ENCODE measurements at places on chromosomes 7 and 10.

GRCh38 chr7:3327099-3327498 lies 26.0 kb downstream of the SDK1 start:
- no peak for DNase-seq

DNA sequence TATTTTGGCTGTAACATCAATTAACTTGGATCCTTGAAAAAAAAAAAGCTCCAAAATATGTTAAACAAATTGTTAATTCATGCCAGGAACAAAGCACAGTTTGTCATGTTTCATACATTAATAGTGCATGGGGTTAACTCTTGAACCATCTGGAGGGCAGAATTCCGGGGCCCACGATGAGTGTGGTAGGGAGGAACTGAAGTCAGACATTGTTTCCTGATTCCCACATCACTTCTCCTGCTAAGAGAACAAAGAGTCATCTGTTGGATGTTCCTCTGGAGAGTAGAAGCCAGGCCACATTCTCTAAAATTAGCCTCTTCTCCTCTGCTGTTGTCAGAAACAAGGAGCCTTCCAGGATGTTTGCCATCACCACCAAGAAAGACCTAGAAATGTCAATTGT lies 54.6 kb downstream of the TMEM178B start:
- no peak for DNase-seq

GRCh38 chr7:131883769-131884168 lies 327.3 kb upstream of the PODXL start:
- no peak for DNase-seq

DNA sequence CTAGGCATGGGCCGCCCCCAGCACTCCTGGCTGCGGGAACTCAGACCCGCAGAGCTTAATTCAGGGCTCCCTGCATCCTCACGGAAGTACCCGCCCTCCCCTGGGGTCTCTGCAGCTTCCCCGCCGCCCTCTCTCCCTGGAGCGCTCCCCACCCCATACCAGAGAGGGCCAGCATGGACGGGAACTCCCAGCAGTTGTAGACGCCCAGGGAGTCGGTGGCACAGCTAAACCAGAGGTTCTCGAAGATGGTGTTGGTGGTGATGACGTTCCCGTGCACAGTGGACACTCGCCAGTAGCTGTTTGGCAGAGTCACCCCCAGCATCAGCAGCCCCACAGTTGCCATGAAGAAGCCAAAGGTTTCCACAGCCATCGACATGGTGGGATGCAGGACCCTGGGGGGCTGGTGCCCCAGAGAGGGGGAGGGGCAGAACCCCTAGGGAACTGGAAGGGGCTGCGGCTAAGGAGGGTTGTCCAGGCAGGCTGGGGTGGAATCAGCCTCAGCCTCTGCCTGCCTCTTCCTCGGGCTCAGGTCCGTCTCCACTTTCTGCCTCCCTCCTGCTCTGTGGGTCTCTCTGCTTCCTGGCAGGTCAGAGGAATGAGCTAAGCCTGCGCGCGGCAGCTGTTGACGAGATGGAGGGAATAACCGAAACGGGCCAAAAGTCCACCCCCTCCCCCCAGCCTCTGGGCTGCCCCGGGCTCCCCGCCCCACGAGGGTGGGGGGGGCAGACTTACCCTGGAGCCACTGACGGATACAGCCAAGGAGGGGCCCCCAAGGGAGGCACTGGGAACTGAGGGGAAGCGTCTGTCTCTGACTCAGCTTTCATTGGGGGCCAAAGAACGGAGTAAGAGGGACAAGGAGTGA lies at the start of gene CLDN15:
Gene CLDN15 (minus strand): TSS at position 597 of the 862 bp plus-strand sequence. CDS start 221 bp downstream, at position 376.
- no peak for DNase-seq

DNA sequence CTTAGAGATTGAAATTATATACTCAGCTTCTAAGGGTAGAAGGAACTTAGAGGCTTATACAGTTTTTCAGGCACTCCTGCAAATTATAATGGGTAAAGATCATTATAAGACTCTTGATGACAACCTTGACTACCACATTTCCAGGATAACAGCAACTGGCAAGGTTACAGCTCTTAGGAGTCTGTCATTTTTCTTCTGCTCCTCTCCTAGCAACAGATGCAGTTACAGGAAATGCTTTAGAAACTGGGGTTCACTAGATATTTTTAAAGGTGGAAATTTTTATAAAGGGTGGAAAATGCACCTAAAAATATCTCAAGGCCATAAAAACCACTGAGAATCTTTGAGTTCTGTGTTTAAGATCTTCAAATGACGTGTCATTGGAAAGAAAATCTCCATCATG lies 185.8 kb downstream of the RELN start:
- DNase-seq, result no peak

DNA sequence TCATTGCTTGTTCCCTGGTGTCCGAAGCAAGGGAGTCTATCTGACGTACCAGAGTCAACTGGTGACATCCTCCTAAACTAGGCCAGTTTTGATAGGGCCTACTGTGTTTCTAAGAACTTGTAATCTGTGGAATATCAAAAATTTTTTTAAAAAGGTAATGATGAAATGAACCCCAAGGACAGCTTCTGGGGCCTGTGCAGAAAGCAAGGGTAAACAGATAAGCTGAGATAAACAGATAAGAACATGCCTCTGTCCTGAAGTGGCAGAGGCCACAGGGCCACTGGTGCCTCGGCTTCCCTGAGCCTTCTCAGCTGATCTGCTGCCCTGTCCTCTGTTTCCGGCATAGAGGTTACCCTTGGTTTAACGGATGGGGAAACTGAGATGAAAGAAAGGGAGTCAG lies 8.8 kb downstream of the GRK5 start:
- DNase-seq, result no peak

GRCh38 chr7:151792636-151793035 lies 84.3 kb downstream of the PRKAG2 start:
- DNase-seq, result no peak

DNA sequence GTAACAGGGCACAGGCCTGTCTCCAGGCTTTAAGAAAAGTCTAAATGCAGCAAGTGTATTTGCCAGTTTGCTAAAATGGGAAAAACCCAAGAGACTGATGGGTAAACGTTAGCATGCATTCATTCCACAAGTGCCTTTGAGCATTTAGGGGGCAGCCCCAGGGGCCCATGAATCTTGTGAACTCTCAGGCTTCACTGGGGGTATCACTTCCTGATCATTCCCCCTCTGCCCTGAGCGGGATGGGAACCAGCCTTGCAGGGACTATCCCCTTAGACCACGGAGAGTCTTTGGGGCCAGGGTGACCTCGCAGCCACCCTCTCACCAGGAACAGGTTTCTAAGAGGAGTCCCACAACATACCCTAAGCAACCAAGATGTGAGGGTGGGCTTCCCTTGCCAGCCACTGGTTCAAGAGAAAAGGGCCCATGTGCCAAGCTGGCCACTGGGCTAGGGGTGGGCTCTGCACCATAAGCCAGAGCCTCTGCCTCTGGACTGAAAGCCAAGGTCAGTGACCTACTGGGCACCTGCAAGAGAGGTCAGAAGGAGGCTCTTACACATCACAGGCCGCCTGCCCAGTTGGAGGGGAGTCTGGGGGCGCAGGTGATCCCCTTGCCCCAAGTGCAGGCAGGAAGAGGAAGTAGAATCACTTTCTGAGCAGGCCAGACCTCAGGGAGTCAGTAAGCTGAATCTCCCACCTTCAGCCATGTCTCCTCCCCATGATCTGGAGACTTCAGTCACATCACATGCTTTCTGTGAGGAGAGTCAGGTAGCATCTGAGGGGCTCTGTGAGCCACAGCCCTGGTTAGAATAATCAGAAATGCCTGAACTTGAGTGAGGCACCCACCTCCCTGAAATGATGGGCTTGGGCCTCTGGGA lies 75.0 kb downstream of the C10orf105 start:
- no peak for DNase-seq

- no peak for DNase-seq
These were observed 308.8 kb downstream of the RNLS start for GRCh38 chr10:88274286-88274685.

DNA sequence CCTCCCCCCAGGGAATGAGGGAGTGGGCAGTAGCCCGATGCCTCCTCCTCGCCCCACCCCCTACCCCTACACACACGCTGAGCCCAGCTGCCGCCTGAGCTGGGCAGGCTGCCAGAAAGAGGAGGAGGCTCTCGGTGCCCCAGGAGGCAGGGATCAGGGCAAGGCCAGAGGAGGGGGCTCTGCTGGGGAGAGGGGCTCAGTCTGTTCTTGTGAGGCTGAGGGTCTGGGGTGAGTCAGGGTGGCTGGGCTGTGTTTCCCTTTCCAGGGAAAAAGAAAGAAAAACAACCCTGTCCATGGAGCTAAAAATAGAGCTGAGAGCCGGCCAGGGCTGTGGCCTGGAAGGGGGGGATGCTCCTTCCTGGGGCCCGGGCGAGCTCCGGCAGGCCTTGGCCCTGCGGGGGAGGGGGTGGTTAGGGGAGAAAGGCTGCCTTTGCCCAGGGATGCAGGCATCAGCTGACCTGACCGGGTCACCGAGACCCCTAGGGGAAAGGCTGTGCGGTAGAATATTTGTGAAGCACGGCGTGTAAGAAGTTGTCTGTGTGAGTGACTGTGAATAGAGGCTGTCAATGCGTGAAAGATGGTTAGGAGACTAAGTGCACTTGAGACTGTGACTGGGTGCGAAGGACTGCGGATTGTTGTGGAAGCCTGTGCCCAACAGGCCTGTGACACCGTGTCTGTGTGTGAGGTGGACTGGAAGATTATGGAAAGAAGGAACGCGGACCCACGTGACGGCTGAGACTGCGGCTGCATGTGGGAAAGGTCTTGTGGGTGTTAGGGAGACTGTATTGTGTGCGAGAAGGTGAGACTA lies 1.2 kb upstream of the LZTS2 start:
- no peak for DNase-seq

GRCh38 chr7:99476107-99476506 lies 3.4 kb downstream of the ZNF789 start:
- DNase-seq, result no peak

DNA sequence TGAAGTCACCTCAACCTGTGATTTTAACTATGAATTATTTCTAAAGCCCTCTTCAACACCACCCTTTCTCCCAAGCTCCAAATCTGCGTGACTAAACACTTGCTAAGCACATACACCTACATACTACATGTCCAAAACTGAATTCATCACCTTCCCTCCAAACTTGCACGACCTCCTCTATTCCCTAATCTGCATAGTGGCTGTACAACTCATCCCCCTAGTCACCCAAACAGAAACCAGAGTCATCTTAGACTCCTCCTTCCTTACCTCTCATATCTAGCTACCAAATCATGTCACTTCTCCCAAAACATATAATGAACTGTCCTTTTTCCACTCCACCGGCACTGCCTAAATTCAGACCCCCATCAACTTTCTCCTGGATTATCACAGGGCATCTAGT lies 16.2 kb downstream of the ARHGAP21 start:
- DNase-seq, result no peak

DNA sequence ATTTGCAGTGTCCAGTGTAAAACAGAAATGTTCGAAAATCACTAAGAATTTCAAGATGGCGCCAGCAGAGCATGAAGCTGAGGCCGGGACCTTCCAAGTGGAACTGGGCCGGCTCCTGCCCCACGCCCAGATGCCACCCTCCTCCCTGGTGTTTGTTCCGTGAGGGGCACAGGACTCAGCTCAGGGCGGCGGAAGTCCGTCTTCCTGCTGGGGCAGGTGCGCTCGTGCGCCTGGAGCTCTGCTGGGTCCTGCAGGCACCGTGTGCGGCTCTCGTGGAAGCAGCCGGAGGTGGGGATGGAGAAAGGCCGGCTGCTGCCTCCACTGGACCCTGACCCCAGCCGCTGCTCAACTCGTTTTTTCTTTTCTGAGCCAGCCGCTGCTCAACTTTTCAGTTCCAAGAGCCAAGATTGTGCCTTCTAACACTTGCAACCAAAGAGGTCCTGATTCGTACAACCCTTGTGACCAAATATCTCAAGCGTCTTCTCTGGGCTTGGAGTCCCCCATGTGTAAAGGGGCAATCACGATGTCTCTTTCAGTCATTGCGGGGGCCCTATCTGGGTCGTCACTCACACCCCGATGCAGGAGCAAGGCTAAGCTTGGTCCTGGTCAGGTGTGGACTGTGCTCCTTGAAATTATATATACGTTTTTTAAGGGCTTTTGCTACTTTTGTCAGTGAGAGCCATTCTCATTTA lies 334.4 kb downstream of the ADARB2 start:
- no peak for DNase-seq

- DNase-seq, result no peak
These were observed 6.2 kb upstream of the STARD3NL start for GRCh38 chr7:38171623-38172391.

GRCh38 chr10:119090968-119091367 lies 10.4 kb upstream of the EIF3A start:
- peak; percentile 70 for DNase-seq

DNA sequence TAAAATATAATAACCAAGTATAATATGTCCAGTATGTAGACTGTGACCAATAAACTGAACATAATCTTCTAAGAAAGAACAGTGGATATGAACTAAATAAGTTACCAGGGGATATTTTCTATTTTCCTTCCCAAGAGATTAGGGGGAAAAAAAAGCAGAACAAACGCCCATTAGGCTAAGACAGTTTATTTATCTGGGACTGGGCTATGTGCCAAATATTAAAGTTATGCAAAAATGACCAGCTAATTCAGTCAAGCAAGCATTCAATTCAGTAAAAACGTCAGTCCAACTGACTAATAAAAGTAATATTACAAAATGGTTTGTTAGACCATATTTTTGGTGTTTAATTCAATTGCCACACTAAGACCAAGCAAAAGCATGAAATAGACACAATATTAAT lies 122.2 kb downstream of the TSPAN12 start:
- DNase-seq, result no peak

DNA sequence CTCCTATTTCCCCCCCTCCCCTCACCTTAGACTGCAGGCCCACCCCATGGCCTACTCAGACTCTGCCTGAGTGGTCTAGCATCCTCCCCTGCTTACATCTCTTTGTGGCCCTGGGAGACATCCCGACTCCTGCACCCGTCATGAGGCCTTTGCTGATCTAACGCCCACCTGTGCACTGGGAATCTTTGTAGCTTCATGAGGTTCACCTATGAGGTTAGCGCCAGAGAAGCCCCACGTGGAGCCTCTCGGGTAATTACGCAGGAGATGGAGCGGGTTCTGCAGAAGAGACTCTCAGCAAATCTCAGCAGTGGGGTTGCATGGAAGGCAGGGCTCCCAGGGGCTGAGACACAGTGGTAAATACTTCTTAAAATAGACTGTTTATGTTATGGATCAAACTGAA lies 43.5 kb upstream of the HSPA12A start:
- DNase-seq, result no peak

GRCh38 chr10:43056568-43057011 lies 20.3 kb upstream of the RET start:
- DNase-seq, result no peak

Measured in HFF-Myc (cell line).